Activated naive CD4-positive, alpha-beta T cell (primary cell): ENCODE measurements at places on chromosomes 2 and 18.

- DNase-seq = no peak
These were observed 92.6 kb downstream of the VAPA start for GRCh38 chr18:10006311-10006893.

DNA sequence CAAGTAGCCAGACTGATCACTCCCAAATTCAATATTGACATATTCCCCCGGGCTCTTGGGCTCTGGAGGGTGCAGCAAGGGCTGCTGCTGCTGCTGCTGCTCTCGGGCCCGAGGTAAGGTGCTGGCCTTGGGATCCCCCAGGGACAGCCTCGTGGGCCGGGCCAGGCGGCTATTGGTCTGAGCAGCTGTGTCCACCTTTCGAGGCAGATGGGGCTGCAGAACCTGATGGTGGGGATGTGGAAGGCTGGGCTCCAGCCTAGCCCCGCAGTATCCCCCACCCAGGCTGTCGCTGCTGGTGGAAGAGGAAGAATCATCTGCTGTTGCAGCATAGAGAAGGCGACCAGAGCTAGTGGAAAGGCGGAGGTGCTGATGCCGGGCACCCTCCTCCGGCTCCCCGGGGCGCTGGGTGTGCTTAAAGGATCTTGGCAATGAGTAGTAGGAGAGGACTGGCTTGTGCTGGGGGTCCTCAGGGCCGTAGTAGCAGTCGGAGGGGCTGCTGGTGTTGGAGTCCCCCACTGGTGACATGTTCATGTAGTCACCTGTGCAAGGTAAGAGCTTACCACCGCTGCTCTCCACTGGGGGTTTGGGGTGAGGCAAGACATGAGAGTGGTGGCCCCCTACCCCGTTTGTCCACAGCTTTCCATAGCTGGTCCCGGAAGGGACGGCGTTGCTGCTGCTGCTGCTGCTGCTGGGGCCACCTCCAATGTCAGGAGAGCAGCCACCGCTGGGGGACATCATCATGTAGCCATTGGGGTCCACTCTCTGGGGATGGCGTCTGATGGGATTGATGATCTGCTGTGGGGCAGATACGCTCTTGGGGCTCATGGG lies 3.4 kb downstream of the IRS1 start:
- no peak for DNase-seq

DNA sequence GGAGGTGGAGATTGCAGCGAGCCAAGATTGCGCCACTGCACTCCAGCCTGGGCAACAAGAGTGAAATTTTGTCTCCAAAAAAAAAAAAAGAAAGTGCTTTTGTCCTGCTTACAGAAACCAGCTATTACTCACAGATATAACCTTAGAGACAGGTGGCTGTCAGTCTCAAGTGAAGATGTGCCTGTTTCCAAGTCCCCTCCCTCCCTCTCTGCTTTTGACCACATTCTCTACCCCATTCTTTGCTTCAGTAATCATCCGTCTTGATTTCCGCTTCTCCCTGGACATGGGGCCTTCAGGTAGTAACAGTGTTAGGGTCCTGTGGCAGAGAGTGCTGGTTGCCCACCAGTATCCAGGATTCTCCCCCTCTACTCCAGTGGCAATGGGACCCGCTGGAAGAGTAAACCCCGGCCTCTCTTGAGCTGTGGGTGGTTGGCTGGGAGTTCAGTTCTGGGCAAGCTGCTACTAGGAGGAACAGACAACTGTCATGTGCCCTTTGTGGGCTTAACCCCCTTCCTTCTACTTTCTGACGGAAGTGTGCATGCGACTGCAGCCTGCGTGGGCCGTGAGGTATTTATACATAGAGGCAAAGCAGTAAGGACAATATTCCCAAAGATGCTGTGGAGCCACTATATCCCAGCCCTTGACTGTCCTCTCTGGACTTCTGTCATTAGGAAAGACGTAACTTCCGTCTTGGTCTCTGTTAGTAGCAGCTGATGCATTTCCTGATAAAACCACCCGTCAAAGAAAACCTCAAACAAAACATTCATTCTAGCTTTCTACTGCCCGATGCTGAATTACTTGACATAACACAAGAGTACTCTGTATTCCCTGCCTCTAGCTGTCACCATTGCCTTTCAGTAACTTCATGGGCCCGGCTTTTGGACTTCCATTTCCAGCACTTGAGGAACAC lies 17.8 kb downstream of the PDCL3 start:
- DNase-seq = peak; percentile 15

DNA sequence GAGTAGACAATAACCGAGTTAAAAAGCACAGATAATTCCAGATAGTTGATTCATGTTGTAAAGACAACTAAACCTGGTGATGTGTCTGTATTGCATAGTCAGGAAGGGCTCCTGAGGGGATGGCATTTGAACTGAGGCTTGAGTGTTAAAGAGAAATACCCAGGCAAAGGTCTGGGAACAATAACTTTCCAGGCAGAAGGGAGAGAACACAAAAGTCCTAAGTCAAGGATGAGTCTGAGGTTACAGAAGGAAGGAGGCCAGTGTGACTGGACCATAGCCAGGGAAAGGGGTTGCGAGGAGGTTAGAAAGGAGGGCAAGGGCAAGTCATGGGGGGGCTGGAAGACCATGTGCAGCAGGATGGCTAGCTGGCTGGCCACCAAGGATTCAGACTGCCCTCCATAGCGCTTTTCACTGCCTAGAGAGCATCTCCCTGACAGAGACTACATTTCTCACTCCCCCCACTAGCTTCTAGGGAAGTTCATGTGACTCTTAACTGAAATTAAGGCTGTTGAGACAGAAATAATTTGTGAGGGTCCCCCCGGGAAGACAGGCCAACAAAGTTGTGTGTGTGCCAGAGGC lies 135.5 kb upstream of the CREB1 start:
- DNase-seq = no peak

- no peak for DNase-seq
These were observed 45.2 kb downstream of the ITGA6 start for GRCh38 chr2:172472446-172473033.

DNA sequence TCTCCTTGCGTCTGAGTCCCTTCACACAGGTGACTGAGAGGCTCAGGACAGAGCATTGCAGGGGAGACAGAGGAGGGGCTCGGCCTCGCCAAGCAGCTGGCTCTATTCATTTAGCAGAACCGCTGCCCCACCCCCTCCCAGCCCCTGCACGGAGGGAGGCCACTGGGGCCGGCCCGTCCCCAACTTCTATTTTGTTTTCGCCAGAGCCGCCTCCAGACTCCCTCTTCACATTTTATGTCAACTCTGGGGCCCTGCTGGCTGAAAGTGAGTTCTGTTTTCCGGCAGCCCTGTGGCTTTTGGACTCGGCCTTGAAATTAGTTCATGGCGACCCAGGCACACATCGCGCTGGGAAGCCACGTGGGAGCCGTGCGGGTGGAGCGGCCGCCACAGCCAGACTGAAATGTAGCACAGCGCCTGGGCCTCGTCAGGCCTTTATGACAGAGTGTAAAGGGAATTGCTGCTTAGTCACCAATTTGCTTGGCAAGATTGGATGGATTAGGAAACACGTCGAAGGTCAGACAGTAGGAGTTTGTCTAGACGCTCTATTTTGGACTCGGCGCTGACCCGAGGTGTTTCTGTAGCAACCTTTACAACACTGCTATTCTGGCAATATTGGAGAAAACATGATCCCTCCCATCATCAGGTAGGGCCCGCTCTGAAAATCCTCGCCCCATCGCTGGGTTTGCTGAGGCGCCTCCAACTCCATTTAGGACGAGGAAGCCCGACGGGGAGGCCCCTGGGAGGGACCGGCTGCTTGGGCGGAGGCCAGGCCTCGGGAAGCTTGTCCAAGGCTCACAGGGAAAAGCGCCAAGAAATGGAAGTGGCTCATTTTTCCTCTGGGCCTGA lies 90.7 kb upstream of the CTDP1 start:
- no peak for DNase-seq

DNA sequence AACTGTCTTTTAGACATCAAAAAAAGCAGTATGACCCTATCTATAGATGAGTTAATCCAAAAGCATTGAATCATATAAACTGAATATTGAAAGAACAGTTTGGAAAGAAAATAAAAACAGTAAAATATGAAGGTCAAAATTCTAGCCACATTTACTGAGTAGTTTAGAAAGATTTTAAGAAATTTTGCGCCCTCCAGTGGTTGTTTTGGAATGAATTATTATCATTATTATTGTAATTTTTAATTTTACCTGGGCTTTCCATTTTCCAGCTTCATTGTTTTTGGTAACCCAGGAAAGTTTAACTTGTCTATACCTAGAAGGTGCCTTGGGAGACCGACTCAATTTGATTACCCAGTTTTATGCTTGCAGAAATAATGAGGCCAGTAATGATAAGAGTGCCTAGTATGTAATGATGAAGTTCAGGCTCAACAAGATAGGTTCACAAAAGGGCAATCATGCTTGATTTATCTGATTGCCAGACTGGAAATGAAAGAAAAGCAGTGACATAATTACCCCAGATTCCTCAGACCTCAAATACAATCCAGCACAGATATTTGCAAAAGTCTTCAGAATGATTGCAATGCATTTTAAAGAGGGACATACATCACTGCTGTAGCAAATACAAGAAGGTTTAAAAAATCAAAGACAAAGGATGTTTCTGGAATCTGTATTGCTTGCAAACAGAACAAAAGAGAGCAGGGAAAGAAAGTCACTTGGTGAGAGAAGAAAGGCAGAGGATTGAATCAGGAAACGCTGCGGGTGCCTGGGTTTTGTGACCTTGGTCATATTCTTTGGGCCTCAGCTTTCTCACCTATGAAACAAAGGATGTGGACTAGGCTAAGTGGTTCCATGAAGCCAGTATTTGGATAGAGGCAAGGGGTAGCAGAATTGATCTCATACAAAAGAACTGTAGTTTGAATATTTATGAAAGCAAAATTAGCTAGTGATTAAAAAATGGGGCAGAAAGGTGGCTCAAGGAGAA lies 153.8 kb downstream of the MAP2 start:
- no peak for DNase-seq

DNA sequence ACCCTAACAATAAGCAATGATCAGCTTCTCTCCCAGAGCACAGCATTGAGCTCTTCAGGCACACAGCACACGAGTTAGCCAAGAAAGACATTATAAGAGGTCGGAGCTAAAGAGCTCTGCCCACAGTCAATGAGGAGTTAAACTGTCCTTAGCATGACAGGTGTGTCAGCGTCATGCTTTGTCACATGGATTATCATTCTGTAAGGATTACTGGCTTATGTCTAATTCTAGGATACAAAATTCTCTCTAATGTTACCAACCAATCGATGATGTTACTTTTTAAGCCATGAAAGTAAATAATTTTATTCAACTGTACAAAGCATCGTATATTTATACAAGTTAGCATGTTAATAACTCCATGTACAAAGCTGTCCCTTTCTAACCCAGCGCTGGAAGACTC lies 108.8 kb downstream of the ZNF236 start:
- DNase-seq = no peak

DNA sequence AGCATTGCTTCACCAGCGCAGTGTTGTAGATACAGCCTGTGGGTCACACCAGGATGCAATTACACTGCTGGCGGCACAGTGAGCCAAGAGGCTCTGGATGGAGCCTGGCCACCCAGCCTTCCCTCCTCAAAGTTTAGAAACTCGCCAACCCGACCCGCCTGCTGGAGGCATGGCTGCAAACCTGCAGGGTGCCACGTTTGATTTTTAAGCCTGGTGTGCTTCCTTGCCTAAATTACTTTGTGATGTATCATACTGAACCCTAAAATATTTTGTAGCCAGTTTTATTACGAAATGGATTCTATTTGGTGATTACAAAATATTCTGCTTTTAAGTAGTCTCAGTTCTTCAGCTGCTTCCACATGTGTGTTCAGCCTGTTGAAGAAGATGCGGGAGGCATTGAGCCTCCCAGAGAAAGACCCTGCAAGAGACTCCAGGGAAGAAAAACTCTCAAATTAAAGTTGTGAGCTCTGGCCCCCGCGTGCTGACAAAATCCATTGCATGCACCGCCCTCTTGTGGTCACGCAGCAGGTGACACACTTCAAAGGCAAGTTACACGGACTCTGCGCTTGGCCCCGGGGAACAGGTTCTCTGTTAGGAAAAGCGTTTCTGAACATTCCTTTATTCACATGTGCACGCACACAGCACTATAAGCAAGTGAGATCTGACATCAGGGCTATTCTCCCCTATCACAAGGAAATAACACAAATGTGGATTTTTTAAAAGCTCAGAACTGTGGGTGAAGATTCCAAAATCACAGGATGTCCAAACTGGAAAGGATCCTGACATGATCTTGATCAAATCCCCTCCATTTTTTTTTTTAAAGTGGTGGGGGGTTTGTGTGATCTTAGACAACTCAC lies 63.0 kb upstream of the TWIST2 start:
- DNase-seq = peak; percentile 32

DNA sequence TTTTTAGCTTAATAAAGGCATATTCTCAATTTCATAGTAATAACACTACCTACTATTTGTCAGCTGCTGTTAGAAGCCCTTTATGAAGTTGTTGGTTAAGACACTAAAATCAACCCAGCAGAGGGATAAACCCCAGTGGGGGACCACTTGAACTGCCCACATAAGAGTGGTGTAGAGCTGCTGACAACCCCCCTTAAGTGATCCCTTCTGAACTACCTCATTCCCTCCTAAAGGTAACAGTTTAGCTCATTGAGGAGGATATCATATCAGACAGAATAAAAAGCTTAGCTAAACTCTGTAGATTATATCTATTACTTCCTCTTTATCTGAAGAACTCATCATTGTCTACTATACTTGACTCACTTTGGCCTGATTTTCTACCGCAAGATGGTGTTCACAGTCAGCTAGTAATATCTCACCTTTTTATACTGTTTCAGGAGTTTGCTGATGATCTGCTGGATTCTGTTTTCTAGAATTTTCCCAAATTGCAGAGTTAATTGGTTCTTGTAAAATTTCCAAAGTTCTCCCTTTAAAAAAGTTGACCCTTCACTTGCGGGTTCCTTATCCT lies 16.2 kb downstream of the GALM start:
- DNase-seq = no peak

GRCh38 chr2:31192851-31193392 lies 24.4 kb downstream of the CAPN14 start:
- DNase-seq = no peak

DNA sequence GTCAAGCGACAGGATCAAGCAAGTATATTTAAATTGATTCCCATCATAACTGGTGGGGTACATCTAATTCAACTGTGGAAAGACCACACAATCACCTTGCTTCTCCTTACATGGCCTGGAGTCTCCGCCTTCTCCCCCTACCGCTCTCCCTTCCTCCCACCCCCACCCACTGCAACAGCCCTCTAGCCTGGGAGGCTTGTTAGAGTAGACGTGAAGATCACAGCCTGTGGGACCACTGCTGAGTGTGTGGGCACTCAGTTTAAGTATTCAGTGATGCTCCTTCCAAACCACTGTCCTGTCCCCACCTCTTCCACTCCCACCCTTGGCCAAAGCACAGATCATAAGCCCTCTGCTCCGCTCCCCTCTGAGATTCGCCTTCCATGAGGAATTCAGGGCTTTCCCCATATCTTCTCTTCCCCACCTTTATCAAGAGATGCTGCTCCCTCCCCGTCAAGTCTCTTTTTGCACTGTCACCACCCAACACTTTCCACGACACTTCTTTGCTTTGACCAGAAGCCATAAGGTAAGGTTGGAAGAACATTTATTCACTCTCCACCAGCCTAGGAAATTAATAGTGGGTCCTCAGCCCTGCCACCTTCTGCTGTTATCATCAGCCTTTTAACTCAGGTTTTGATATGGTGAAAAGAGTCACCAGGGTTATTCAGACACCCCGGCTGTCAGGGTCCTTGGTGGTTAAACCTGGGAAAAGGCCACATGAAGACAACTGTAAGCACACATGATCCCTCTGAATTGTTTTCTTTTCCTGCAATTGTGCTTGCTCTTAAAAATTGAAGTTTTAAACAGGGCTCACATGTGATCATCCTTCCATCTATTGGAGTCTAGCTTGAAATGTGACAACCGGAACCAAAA lies 1.7 kb downstream of the METTL4 start:
- DNase-seq = no peak

- no peak for DNase-seq
These were observed 154.5 kb upstream of the RASGRP3 start for GRCh38 chr2:33321876-33322483.

- DNase-seq = no peak
These were observed 18.9 kb upstream of the CD8A start for GRCh38 chr2:86809481-86810121.
